ENCODE measurements at places on chromosomes 7 and 10.
A peak's percentile ranks its signal among the peaks of the same experiment; 100 is the strongest.

- no peak for DNase-seq
These were observed 49.3 kb downstream of the FBXL13 start for GRCh38 chr7:103025341-103025740.

DNA sequence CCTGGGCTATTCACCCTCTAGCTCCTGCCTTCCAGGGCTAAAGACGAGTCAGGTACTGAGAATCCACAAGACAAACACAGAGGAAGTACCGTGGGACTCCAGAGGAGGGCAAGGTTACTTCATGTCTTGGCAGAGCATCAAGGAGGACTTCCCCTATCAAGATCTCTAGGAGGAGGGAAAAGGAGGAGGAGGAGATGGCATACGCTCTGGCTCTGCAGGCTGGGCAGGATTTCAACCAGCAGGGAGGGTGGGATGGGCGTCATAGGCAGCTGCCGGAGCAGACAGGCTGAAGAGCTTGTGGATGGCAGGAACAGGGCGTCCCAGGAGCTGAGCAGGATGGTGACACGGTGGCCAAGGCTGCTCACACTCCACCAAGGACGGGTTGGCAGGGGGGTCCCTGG, 21.3 kb downstream of the MDH2 start:
- no peak for DNase-seq

DNA sequence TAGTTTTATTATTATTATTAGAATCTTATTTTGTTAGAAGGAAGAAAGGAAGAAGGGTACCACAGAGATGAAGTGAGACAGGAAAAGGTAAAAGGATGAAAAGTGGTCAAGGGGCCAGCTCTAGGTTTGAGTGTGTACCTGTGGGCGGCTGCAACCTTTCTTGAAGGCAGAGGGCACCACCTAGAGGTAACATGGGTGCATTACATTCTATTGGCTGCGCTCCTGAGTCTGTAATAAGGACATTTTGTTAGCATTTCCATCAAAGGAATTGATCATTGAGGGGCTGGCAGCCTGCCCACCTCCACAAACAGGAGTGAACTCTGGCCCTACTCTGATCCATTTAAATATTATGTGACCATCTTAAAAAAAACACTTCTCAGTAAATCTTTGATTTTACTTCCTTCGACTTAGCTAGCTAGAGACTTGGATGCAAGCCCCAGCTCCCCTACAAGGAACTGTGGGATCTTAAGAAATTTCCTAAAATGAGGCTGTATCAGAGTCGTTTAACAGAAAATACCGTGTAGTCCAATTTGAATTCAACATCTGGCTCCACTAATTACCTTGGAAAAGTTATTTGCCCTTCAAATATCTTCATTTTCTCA, 610.4 kb downstream of the IPMK start:
- DNase-seq: peak; percentile 4

DNA sequence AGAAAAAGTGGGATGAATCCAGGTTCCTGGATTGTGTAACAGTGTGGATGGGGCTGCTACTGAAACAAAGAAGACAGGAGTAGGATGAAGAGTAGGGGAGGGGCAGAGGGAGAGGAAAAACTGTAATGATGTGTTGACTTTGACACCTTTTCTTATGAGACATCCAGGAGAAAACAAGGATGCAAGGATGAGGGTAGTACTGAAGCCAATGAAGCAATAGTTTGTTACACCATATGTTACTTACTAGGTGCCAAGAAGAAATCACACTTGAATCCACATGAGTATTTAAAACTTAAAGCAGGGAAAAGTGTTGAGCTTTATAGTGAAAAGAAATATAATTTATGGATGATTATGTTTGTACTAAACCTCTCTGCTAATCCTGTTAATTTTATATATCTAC, 420.6 kb downstream of the ARL4A start:
- no peak for DNase-seq
